ENCODE measurements at places on chromosomes 3 and 15.

- DNase-seq = peak; percentile 29
Measured at GRCh38 chr3:125357032-125357658, 18.0 kb downstream of the ZNF148 start.

DNA sequence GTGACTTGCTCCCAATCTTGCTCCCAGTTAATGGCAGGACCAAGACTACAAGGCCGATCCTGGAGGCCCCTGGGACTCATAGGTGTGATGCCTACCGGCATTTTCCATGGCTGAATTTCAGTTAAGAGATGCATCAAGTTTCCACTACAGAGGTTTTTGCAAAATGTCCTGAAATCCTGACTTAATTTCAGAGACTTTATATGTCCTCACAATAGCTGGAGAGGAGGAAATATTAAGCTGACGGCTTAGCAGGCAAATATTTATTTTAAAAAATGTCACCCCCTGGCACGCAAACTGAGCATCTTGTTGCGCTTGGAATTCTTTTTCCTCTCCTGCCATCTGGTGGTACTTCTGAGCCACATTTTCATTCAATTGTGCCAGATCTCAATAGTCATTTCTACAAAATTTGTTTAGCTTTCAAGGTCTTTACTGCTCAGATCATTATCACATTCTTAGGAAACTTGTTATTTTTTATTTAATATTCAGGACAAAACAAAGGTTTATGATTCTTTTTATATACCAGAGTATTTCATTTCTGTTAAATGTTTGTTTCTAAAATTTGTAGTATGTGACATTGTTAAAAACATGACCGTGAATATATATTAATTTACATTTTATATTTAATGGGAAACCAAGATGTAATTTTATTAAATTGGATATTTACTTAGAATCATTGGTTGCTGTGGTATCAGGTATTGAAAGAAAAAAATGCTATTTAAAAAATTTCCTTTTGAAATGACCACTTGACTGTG, 189.2 kb upstream of the THRB start:
- DNase-seq = no peak

- DNase-seq = no peak
Measured at GRCh38 chr15:36218991-36219390, 360.4 kb upstream of the CDIN1 start.

DNA sequence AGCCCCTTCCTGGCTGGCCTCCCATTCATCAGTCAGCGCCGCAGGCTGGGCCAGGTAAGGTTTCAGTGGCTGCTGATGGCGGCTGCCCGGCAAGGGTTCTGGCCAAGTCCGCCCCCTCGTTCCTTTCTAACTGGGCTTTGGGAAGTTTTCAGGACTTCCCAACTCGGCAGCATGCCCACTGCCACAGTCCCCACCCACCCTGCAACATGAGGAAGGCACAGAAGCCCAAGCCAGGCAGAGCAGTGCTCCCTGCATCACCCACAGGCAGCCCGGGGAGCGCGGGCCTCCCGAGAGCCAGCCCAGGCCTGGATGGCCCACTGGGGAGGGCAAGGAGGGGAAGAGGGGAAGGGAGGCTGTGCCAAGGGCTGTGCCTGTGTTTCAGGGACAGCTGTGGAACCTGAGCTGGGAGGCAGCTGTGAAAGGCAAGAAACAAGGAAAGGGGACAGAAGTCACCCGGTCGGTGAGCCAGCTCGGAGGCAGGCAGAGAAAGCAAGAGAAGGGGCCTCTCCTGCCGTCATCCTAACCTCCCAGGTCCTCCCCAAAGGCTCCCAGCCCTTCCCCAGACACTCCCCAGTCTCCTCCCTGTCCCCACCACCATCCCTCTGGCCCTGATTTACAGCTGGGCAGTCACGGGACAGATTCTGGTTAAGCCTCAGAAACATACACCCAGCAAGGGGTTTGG, 73.9 kb downstream of the CPN2 start:
- no peak for DNase-seq

Data from activated CD8-positive, alpha-beta memory T cell treated with anti-CD3 and anti-CD28 coated beads for 1 hour (primary cell).